Left lobe of liver (tissue), 2 donors: ENCODE measurements at places on chromosomes 11 and 22. TPM values are rescaled to one million over a fixed set of nuclear protein-coding genes. Genes with fewer than 3 reads are reported as not detected.

DNA sequence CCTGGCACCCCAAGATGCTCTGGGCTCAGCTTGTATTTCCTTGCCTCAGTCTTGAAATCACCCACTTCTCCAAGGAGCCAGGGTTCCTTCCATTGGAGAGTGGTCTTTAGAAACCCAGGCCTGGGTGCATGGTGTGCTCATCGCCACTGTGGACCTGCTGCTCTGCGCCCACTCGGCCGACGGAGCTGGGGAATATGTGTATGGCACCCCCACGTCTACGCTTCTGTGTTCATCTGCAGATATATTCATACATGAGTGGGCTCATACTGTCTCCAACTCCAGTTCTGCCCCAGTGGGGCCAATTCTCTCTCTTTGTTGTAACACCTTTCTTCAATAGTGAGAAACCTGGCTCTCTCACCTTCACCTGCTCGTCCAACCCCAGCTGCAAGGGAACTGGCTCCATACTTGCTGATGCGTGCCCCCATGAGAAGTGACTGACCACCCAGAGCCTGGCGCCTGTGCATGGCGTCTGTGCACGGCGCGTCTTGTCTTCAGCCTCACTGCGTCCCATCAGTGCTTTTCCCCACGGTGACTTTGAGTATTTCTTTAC, 39.8 kb downstream of the KCNQ1 start:
- DNase-seq: no peak

DNA sequence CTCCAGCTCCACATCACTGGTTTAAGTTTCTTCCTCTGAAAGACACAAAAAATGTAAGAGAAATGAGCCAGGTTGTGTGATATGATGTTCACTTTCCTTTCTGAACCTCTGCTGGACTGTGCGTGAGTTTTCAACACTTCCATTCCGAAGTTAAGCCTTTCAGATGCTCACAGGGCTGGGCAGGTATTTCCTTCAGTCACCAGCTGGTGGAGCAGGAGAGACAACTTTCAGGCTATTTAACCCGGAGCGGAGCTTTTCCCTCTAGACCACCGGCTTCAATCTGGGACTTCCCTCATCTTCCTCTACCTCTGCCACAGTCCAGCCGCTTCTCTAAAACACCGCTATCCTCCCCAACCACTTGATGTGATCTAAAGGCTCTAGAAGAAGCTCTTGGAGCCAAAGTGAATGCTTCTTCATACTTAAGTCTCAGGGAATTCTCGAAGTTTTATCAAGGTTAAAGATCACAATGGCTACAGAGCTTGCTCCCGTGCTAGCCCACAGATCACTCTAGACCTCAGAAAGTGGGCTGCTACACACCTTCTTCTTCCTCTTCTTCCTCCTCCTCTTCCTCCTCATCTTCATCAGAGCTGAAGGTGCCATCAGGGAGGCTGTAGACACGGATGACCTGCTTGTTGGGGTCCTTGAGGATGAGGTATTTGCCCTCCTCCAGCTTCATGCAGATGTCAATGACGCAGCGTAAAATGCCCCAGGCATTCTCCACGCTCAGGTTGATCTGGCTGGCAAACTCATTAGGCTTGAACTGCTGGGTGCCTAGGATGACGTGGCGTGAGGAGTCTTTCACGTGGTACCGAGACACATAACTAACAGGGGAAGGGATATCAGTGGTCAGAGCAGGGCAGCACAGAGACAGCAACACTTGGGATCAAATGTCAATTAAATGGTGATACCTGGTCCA, 4.4 kb upstream of the FOXRED2 start:
- no peak for DNase-seq

Gene DMC1
- not detected for total RNA-seq

Gene COPB1
- total RNA-seq: 40.8 TPM

DNA sequence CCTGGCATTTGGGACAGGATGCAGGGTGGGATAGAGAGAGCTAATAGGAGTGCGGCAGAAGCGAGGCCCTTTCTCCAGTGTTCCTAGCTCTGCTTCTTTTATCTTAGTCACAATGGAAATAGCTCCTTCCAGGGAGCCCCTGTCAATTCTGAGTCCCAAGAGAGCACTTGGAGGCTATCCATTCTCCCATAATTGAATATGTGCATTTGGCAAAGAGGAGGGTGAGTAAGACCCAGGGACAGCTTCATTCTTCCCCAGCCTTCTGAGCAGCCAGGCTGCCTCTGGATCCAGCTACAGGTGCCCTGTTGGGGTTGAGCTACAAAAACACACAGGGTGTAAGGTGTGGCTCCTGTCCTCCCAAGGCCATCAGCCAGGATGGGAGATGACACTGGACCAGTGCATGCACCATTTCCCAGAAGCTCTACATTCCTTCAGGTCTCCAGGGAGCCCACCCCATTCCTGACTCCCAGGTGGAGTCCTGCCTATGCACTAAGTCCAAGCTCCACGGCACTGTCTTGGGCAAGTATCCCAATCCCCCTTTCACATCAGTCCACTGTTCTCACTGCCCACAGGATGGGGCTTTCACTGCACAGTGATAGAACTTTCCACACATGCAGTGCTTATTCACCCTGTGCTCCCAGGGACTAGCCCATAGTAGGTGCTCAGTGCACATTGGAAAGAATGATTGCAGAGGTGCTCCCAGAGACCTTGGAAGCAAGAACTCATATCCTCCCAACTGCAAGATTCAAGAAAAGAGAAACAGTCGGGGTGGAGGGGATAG, 6.2 kb downstream of the MS4A10 start:
- no peak for DNase-seq

Gene F2
- total RNA-seq: 1,408 TPM

Gene SCUBE1
- total RNA-seq: 2.9 TPM

DNA sequence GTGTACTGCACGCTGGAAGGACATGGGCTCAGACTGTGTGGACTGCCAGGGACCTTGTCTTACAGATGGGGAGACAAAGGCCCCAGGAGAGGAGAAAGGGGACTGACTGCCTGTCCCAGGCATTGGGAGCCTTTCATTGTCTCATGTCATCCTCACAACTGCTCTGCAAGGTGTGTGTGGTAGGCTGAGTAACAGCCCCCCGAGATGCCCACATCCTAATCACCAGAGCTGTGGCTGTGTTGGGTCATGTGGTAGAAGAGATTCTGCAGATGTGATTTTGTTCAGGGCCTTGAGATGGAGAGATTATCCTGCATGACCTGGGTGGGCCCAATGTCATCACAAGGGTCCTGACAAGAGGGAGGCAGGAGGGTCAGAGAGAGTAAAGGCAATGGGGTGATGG, 39.1 kb downstream of the ARRB1 start:
- DNase-seq: no peak

DNA sequence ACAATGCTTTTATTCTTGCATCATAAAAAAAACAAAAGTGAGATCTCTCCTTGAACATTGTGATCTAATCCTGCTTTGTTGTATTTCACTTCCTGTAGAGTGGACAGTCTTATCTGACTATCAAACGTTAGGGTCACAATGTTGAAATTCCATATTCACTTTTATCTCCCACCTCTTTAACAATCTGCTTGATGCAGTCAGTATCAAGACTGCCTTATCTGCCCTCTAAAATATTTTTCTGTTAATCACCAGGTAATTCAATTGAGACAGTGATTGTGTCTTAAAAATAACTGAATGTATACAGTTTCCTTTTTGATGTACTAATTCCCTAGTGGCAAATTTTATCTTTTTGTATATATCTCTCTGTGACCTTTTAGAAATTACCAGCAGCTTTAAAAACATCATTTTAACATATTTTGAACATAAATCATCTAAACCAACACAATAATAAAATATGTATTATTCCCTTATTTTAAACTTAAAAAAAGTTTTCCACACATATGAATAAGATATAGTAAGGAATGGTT, 143.1 kb upstream of the MPPED2 start:
- DNase-seq: no peak

DNA sequence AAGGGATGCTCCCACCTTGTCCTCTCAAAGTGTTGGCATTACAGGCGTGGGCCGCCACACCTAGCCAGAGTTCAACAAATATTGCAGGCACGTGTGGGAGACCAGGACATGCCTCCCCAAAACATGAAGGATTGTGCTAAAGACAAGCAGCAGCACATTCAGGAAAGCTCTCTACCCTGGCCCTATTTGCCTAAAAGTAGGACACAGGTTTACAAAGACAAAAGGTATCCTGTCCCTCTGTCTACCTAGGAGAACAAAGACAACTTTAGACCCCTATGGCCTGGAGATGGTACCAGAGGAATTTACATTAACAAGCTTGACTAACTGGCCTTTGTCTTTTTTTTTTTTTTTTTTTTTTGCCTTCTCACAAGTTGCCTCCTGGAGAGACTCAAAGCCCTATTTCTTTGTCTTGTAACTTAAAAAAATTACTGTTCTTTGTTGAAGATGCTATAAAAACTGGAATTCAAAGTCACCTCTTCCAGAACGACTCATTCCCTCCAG, 859 bp upstream of the ACCS start:
- DNase-seq: peak; percentile 38

GRCh38 chr22:49845241-49845640, 8.4 kb upstream of the ZBED4 start:
- DNase-seq: no peak

Gene CSF2RB
- total RNA-seq: 1.1 TPM

GRCh38 chr22:46579751-46580449, 40.3 kb upstream of the GRAMD4 start:
- DNase-seq: no peak

DNA sequence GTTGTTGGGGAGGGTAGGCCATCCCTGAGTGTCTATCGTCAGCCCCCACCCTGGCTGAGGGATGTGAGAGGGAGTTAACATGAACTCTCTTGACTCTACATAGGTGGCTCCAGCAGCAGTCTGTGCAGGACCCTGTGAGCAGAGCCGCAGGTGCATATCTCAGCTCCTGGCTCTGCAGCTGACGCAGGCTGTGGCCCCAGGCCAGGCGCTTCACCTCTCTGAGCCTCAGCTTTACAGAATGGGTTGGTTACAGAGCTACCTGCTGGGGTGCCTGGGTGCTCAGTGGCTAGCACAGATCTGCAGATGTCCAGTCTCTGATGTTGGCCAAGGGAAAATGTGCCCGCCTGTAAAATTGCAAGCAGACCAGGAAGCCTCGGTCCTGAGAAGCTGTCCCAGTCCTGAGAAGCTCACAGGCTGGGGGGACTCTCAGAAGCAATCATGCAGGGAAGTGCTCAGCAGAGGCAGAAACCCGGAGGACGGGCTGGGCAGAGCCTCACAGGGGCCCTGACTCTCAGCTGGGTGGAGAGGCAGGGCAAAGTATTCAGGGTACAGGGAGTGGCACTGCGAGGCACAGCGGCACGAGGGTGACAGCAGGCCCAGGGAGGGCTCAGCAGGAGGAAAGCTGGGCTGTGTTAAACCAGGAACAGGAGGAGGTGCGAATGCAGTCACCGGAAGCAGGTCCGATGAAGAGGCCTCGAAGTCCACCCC, 15.9 kb upstream of the LRP5 start:
- DNase-seq: peak; percentile 55

Gene OR51B4
- not detected for total RNA-seq

DNA sequence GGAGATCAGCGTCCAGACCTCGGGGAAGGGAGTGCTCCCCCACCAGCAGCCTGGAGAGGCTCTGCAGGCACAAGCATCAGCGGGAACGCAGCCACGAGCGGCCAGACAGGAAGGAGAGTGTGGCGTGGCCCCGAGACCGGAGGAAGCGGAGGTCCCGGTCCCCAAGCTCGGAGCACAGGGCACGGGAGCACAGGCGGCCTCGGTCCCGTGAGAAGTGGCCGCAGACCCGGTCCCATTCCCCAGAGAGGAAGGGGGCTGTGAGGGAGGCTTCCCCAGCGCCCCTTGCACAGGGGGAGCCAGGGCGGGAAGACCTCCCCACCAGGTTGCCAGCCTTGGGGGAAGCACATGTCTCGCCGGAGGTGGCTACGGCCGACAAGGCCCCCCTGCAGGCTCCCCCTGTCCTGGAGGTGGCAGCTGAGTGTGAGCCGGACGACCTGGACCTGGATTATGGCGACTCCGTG, 6.9 kb downstream of the IRF7 start:
- no peak for DNase-seq

Gene H19
- 199 TPM for total RNA-seq

DNA sequence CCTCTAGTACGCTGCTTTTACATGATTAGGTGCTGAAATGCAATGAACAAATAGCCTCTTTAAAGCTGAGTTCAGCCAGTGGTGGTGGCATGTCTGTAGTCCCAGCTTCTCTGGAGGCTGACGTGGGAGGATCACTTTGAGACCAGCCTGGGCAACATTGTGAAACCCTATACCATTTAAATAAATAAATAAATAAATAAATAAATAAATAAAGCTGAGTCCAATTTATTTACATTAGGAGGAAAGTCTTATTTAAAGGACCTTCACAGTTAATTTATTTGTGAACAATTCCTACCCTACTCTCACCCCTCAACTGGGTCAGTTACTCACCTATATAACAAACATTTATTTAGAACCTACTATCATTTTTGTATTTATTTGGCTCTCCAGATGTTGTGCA, 4.8 kb upstream of the CHRDL2 start:
- no peak for DNase-seq
